ENCODE measurements at places on chromosomes 2 and 18.

- DNase-seq, result no peak
Observed at GRCh38 chr2:23941644-23942043, 1.4 kb downstream of the UBXN2A start.

DNA sequence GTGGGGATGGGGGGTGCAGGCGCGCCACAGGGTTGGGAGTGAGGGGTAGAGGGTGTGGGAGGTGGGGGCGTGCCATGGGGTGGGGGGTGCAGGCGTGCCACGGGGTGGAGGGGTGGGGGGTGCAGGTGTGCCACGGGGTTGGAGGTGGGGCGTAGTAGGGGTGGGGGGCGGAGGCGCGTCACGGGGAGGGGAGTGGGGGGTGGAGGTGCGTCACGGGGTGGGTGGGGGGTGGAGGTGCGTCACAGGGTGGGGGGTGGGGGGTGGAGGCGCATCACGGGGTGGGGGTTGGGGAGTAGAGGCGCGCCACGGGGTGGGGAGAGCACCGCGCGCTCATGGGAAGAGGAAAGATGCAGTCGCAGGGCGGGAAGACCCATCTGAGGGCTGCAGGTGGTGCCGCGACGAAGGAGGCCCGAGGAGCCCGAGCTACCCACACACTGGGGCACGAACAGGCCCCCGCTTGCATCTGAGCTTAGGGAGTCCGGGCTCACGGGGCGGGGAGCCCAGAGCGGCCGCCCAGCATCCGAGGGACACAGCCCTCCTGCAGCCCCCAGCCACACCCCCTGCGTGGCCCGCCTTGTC, 37.5 kb downstream of the SNED1 start:
- DNase-seq, result no peak

GRCh38 chr18:5073026-5073944, 123.8 kb downstream of the AKAIN1 start:
- no peak for DNase-seq

DNA sequence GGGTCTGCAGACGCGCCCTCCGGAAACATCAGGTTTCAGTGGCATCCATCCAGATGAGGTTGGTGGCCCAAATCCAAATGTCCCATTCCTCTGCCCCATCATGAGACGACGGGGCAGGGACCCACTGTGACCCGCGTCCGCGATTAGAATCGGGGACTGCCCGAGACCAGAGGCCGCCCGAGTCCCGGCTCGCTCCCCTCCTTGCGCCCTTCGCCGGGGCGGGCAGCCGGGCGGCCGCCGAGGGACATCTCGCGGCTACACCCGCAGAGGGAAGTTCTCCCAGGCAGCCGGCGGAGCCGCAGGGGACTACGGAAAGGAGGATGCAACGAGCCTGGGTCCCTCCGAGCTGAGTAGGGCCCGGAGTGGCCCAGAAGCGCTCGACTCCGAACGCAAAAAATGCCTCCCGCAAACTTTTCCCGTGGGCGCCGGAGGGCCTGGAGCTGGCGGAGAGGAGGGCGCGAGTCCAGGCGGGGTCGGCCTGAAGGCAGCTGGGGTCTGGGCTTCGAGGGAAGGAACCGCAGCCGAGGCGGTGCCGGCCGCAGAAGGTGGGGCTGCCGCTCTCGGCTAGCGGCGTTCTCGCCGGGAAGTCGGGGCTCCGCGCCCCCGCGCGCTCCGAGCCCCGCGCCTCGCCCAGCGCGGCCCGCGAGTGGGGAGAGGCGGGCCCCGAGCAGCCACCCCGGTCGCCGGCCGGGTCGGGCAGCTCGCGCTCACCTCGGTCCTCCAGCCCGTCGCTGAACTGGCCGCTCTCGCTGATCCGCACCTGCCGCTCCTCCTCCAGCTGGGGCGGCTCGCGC, 580 bp downstream of the TMEM163 start:
- no peak for DNase-seq

DNA sequence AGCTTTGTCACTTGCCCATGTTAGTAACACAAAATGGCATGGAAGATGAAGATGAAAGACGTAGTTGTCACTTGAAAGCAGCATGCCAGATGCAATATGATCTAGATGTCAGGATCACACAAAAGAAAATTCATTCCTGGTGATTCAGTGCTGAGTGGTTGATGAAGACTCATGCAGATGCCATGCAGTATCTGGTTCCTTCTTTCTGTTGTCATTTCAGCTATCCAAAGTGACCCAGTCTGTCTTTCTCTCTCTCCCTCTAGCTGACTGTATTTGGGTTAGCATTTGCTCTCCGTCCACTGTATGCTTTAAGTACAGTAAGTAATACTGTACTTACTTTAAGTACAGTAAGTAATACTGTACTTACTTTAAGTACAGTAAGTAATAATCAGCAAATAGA, 50.4 kb downstream of the TTN start:
- no peak for DNase-seq

GRCh38 chr18:9906481-9906880, 7.3 kb upstream of the VAPA start:
- no peak for DNase-seq

DNA sequence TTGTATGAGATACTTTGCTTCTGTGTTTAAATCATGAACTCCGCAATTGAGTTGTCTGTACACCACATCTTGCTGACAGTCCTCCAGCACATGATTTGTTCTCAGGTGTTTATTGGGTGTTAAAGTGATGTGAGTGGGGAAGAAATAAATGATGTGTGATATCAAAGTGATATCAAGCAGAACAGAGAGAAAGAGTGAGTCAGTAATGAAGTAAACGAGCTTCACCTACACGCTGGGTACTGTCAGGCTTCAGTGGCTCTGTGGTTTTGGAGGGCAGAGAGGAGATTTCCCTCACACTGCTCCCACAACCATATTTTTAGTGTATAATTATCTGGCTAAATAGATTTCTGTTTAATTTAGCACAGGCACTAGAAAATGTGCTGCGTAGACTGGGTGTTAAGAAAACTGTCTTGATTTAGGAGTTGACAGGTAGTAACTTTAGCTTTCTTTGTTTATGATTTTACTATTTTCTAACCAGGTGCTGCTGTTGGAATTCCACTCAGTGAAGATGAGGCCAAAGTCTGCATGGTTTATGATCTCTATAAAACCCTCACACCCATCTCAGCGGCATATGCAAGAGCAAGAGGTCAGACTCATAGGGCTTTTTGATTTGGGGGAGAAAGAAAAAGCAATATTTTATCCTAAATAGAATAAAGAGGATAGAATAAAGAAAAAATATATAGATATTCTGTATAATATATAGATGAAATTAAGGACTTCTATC, 21.2 kb downstream of the ATIC start:
- no peak for DNase-seq

DNA sequence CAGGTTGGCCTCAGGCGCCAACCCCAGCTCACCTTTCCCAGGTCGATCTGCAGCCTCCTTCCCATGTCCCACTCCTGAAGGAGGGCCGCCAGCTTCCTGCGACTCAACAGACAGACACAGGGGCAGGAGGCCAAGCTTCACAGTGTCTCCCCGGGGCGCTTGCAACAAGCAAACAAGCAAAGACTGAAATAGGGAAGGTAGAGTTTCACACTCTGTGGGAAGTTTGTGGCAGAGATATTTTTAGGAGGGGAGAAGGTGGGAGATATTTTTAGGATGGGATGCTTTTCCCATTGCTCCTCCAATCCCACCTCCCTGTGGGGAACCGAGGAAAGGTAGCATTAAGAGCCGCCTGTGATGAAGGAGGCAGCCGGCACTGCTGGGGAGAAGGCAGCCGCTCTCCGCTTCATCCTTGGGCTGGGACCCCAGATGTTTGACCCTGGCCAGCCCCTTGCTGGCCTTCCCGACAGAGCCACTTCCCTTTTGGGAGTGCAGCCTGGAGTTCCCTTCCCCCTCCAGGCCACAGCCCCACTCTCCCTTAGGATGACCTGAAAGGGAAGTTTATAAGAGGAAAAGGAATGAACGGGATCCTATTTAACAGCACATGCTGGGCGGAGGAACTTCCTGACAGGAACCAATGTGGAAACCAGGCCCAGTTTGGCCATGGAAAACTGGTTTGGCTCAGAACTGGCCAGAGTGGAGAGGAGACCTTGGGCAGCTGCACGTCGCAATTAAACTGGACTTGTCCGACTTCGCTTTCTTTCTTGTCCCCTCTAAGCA, 142.2 kb upstream of the SMAD2 start:
- DNase-seq, result no peak

GRCh38 chr2:98896416-98896815, 39.6 kb downstream of the CRACDL start:
- DNase-seq, result no peak

DNA sequence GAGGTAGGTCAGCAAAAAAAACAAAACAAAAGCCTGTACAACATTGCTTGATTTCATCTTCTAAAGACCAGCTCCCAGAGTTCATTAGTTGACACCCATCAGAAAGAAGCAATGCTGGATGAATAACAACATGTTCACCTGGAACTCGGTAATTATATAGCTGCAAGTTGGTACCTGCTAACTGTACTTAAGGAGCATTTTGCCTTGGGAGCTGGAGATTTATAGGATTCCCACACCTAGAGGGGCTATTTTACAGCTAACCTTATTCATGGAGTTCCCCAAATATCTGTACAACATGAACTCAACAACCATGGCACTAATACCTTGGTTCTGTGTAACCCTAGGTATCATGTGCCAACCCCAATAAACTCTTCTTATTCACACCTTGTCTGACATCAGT, 281.1 kb upstream of the NCKAP5 start:
- DNase-seq, result no peak

DNA sequence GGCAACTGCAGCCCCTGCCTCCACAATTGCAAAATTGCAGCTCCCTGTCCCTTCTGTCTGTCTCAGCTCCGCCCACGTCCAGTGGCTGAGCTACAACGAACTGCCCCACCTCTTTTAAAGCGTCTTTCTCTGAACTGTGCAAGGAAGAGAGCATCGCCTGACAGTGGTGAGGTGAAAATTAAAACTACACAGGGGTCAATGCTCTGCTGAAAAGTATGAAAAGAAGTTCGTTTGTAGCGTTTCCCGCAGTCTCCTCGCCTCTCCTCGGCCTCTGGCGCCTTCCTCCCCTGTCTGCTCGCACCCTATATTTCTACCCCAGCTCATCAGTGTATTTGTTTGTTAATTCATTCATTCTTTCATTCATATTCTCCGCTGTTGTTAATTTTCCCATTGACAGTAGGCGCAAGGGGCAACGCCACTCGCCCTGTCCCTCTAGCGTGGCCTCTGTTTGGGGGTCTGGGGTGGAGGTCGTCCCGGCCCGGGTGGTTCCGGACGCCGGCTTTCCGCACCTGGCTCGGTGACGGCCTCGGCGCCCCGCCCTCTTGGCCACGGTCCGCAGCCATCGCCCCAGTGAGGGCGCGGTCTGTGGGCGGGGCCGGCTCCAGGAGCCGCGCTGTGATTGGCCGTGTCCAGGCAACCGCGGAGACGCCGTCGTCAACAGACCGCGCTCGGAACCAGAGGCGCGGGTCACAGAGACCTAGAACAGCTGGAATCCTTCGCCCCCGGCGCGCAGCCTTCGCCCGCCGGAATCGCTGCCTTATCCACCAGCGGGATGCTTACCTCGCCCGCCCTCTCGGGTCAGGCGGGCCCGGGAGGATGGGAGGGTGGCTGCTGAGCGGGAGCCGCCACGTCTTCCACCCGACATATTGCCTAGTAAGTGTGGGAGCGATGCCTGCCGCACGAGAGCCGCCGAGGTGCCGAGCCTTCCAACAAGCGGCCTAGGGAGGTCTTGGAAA, at the start of gene VWA3B:
TSS of gene VWA3B (plus strand) at position 677 of the 956 bp plus-strand sequence. CDS start 5,926 bp downstream, outside the sequence.
- DNase-seq, result no peak

DNA sequence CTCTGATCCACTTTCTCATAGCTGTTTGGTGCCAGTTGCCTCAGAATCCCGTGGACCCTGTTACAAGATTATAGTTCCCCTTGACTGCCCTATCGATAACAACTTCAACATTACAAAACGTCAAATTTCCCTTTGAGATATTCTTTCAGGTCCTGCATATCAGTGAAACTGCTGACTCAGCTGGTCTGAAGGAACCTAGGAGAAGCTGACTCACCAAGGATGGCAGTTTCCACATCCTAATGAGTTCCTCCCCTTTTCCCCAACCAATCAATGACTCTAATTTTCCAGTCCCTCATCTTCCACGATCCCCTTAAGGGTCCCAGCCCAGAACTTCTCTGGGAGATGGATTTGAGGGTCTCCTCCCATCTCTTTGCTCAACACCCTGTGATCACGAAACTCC, 27.6 kb upstream of the GNAL start:
- no peak for DNase-seq

DNA sequence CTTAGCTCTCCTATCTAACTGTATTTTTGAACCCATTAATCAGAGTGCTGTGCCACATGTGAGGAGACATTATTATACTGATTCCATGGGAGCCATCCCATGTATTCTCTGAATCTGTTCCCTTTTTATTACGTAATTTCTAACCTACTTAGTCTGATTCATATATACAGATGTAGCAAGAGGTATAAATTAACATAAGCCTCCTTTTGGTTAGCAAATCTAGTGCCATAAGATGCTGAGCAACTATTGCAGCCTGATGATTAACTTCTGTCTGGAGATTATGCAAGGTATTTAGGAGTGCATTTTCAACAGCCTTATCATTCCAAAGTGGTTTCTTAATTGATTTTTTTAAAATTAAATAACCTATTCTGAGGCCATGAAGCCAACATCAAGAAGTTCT, 114.1 kb upstream of the MSH2 start:
- DNase-seq, result no peak

DNA sequence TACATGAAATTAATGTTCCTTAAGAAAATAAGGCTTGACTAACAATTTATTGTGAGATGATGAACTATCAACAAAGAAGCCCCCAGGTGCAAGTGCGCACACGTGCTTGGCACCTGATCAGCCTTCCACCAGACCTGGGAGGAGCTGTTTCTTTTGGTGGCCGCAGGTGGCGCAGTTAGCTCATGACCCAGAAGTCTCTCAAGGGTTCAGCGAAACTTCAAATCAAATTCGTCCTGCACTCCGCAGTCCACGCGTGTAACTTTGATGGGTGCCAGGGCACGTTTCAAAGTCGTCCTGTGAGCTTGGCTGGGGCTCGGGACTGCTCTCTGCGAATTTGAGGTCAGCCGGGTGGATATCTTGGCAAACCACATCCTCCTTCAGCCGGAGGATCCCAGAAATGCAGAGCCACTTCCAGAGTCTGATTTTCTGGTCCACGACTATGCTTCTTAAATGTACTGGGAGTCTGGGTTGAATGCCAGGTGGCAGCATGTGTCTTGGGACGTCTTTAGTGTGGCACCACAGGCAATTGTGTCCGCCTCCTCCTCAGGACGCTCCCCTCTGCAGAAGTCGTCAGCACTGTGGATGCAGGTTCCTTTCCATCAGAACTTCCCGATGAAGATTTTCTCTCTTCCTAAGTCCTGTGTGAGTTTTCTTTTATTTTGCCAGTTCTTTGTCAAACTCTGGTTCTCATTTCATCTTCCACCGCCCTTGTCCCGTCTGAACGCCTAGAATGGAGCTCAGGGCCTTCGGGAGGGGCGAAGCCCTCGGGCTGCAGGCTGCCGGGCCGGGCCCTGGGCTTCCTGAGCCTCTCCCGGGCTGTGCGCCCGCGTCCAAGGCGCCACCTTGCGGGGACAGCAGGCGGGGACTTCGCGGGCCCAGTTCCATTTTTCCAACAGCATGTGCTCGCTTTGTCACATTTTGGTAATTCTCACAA, 61.3 kb upstream of the RAPGEF4 start:
- DNase-seq, result no peak

Measured in effector memory CD8-positive, alpha-beta T cell (primary cell).